ENCODE measurements at places on chromosomes 12 and 14.

- no peak for DNase-seq
Observed at GRCh38 chr12:69513297-69513696, 43.1 kb downstream of the FRS2 start.

DNA sequence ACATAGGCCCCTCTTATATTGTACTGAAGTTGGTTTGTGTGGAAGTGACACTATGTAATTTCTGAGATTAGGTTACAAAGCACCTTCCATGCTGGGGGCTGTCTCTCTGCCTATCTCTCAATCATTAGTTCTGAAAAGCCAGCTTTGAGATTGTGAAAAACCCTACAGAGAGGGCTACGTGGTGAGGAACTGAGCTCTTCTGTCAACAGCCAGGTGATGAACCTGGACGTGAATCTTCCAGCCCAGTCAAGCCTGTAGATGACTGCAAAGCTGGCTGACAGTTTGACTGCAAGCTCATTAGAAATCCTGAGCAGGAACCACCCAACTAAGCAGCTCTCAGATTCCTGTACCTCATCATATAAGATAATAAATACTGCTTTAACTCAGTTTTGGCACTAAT is 36.3 kb upstream of the BBS10 start:
- no peak for DNase-seq

DNA sequence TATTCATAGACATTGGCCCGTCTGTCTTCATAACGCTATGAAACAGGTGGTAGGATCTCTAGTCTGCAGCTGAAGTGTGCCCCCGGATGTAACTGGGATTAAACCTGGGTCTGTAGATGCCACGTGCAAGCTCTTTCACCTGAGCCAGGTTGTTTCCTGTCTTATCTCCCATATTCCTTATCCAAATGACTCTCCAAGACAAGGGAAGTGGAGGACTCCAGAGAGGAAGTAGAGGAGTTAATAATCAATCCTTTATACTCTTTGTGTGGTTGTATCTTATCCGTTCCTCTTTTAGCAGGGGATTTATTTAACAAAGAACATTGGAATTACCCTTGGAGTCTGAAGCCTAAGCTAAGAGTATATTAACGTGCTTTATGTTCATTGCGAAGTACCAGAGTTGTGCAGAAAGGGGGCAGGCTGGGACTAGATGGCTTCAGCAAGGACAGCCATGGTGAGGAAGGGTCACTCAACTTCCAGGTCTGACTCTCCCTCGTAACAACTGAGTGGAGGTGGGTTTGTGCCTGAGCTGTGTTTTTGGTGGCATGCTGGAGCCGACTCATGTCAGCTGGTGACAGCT is 82.8 kb downstream of the RIN3 start:
- DNase-seq: no peak

- no peak for DNase-seq
Observed at GRCh38 chr12:31724557-31724956, 4.3 kb downstream of the AMN1 start.

- no peak for DNase-seq
Observed at GRCh38 chr12:129903092-129903945, 506 bp downstream of the TMEM132D start.

DNA sequence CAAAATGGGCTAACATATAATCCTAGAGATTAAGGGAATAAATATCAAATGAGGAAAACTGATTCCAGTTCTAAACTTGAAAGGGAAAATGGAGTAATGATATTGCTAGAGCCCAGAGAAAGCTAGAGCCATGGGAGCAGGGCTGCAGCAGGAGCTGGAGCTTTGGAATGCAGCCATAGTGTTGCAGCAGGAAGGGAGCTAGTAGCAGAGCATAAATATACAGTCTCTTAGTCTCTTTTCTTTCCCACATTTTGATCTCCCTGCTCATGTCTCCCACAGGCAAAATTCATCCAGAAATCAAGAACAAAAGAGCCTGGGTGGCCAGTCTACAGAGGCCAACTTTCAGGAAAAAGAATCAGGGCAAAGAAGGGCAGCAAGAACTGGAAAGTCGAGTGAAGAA is 253.7 kb downstream of the ATXN7L3B start:
- DNase-seq: no peak

DNA sequence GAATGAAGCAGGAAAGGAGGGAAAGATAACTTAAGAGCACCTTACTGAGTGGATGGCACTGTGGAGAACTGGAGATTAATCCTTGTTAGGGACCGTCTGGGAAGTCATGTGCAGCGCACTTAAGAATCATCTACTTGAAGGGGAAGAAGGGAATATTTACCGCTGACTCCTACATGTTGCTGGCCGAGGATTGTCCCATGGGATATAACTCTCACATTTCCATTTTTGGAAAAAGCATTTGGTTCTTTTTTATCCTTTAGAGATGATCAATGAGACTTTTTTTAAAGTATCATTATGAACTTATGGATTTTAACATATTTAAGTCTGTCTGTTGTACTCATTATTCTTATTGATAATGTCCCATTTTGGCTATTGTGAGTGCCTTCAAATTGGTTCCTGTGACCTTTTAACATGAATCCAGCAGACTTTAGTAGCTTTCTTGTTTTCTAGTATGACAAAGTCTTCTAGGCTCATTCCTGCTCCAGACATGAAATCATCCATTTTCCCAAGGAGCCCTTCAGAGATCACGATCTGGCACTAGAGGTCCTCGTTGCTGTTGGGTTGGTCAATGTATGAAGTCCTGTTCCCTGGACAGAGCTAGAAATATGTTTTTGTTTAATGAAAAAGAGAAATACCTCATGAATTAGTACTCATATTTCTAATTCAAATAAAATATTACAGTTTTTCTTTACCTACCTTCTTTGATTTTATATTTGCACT is 20.2 kb upstream of the FAM234B start:
- no peak for DNase-seq

DNA sequence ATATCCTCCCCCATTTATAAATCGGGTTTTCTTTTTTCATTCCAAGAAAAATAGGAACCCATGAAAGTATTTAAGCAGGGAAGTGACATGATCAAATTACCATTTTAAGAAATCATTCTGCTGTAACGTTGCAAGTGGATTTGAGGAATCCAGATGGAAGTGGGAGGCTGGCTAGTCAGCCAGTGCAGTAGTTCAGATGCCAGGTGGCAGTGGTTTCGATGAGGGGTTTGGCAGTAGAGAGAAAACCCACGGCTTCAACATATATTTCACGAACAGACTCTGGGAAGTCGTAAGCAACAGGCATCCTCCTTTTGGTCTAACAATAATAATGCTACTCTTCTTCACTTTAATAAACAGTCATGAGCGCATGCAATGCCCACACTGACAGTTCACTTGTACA is 25.0 kb downstream of the PDZRN4 start:
- no peak for DNase-seq

- no peak for DNase-seq
Observed at GRCh38 chr12:23561364-23562345, 387.8 kb downstream of the SOX5 start.

- no peak for DNase-seq
Observed at GRCh38 chr12:32533971-32534590, 134.7 kb downstream of the FGD4 start.

GRCh38 chr14:103190741-103191140 is 67.5 kb downstream of the TNFAIP2 start:
- DNase-seq: no peak

GRCh38 chr12:101838628-101839323 is 8.0 kb upstream of the GNPTAB start:
- no peak for DNase-seq

- DNase-seq: no peak
Observed at GRCh38 chr12:50547742-50548141, 43.0 kb downstream of the DIP2B start.

- no peak for DNase-seq
Observed at GRCh38 chr12:121495746-121496145, 85.1 kb downstream of the KDM2B start.

- DNase-seq: no peak
Observed at GRCh38 chr12:48691826-48692487, 9.9 kb upstream of the KANSL2 start.

- DNase-seq: peak; percentile 58
Observed at GRCh38 chr12:7959701-7960121, 23.7 kb upstream of the SLC2A3 start.

DNA sequence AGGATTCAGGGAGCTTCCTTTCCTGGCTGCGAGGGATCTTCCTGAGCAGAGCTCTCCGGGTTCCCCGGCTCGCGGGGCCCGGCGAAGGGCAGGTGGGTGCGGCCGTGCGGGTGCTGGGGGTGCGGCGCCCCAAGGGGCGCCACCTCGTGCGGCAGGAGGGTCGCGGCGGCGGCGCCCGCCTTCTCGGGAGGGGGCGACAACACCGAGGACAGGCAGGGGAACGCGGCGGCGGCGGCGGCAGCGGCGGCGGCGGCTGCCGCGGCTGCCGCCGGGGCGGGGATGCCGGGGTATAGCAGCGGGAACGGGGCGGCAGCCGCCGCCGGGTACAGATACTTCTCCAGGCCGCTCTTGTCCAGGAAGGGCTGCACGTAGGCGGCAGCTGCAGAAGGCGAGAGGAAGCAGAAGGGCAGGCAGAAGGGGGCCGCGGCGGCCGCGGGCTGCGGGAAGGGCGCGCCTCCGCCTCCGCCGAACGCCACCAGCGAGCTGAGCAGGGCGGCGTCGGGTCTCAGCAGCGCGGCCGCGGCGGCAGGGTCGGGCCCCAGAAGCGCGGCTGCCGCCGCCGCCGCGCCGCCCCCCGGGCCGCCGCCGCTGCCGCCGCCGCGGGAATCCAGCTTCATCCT is 2.7 kb downstream of the BHLHE41 start:
- no peak for DNase-seq

DNA sequence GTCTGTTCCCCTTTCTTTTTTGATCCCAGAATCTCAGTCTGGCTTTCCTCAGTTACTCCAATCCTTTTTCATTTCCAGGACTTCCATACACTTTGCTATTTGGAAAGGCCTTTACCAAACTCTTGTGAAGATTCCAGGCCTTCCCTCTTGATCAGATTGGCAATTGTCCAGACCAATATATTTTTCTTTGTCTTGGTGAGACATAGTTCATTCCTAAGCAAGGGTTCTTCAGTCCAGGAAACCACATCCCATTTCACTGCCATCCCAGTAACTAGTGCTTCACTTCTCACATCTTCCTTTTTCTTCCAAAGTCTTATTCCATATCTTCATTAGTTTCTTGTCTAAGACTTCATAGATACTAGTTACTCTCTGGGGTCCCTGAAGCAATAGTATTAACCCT is 2.1 kb upstream of the PTPRQ start:
- DNase-seq: no peak

DNA sequence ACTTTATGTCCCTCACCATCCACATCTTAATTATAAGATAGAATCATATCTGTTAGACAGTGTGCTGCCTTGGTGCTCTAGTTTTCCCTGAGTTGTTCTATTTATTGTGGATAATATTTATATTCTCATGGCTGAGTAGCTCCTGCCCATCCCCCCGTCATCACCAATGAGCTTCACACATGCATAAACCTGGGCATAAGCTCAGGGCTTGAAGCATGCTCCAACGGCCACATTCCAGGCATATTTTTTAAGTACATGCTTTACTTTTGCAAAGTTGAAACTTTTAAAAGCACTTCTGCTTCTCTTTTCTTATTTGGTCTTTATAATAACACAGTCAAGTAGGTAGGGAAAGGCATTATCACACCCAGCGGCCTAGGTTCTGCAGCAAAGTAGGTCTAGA is 3.4 kb upstream of the FBXO34 start:
- DNase-seq: no peak

DNA sequence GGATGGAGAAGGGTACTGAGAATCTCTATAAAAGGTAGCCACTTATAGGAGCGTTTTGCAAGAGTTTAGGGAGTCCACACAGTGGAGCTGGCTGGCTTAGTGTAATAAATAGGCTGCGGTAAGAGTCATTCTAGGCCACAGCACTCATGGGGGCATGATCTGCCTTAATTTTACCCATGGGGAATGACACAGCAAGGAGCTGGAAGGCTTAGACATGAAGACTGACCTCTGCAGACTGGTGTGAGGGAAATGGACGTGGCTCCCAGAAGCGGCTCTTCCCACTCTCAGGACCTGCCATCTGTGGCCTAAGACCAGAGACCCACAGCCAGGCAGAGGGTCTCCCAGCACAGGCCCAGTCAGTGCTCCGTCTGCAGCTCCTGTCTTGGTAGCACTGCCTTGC is 173.3 kb downstream of the PPM1H start:
- no peak for DNase-seq

DNA sequence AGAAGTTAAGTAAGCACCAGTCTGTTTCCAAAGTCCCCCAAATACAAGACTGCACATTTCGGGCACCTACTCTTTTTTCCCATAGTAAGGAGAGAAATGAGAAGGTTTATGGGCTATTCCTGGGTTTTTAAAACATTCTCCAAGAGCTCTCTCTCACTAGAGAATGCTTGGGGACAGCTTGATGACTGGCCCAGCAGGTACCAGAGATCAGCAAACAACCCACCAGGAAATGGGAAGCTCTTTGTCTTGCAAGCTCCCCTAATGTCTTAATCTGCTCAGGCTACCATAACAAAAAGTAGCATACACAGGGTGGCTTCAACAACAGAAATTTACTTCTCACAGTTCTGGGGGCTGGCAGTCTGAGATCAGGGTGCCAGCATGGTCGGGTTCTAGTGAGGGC is 41.8 kb upstream of the CRY1 start:
- DNase-seq: no peak

DNA sequence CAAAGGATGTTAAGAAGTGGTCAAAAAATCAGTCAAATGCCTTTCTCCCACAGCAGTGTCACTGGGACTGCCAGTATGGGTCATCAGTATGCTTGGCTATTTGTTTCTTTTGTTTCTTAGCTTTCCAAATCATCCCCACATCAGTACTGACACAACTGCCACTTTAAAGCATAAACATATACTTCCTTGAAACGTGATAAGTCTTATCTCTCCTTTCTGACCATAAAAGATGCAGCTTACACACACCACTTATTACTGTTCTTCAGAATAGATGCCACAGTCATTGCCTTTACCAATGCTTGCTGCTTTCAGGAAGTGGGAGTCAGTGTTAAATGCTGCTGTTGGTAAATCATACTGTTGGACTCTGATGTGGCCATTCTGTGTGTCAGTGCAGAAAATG is 18.6 kb upstream of the GARIN2 start:
- DNase-seq: no peak

DNA sequence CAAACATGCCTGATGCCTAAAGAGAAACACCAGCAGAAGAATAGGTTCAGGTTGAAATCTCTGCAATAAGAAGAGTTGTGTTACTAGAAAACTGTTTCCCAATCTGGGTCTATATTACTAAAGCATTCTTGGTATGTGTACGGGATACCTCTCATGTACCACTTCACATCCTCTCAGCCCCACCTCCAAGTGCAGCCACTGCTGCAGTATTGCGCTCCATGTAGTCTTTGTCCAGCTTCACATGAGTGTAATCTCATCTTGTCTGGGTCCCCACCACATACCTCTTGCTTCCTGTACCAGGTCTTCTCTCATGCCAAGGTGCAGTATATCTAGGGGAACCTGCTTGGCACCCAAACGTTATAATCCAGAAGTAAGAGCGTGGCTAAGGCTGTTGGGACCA is 187.5 kb upstream of the EEA1 start:
- DNase-seq: no peak

GRCh38 chr12:132740313-132740646 is 21.4 kb downstream of the ANKLE2 start:
- no peak for DNase-seq

Data from T-helper 2 cell treated with Interferon-gamma antibody and Interleukin-4, amounts not matched to agents 5 μg/mL and 100 μg/mL, for 36 hours (primary cell).